ENCODE measurements at places on chromosomes 7 and 10.

- DNase-seq, result no peak
Measured at GRCh38 chr10:70652761-70653657, 19.3 kb upstream of the ADAMTS14 start.

DNA sequence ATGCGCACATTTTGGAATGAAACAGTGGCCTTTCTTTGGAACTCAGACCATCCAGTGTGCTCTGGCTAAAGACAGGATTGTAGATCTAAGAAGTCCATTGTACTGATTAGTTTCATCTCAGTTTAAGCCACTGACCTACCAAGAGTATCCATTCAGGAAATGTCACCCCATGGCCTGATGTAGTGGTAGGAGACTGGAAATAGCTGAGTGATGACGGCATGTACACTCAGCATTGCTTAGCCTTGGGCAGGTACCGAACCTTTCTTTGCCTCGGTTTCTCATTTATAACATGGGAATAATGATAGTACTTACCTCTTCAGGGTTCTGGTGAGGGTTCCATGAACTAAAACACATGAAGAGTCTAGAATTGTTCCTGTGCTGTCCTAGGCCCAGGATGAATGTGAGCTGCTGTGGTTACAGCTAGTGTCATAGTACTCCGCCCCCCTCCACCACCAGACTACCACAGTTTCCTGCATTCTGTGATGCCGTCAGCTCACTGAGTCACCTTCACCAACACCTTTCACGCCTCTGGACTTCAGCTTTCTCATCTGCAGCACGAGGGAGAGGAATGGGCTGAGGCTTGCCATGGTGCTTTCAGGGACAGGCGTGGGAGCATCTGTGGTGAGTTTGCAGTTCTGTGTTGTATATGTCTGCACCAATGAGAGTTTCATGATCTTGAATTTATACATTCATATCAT lies 484.0 kb upstream of the GALNT17 start:
- peak; percentile 40 for DNase-seq

- DNase-seq, result no peak
Measured at GRCh38 chr7:152699079-152699478, 23.1 kb upstream of the XRCC2 start.

- DNase-seq, result no peak
Measured at GRCh38 chr10:61904733-61905725, 3.5 kb downstream of the ARID5B start.

DNA sequence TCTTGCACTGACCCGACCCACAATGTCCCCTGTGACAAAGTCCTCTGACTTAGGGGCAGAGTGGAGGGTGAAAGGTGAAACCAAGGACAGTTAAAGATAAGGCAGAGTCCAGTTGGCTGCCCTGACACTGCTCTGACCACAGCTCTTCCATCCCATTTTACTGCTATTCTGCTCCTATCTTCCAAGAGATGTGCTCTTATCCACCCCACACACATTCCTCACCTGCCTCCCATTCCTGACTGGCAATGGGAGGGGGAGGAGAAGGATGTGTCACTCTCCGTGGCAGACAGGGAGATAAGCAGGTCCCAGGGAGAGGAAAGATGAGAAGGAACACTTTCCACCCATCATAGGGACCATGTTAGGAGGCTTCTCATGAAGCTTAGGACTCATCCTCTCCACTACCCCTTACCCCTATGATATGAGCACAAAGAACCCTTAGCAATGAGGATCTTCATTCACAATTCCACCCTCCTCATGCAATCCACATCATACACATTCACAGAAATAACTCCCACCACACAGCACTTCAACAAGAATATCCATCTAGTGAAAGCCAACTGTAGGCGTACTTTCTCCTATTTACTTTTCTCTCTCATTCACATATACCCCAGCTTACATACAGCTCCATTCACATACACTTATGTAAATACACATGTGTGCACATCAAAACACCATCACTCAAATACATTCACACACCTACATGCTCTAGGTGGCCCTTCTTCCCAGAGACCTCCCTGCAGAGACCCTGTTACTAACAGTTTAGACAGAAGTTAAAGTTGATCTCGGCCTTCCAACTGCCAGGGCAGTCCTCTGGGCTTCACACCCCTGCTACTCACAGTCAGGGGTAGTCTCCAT lies 6.6 kb downstream of the SYNPO2L start:
- no peak for DNase-seq

DNA sequence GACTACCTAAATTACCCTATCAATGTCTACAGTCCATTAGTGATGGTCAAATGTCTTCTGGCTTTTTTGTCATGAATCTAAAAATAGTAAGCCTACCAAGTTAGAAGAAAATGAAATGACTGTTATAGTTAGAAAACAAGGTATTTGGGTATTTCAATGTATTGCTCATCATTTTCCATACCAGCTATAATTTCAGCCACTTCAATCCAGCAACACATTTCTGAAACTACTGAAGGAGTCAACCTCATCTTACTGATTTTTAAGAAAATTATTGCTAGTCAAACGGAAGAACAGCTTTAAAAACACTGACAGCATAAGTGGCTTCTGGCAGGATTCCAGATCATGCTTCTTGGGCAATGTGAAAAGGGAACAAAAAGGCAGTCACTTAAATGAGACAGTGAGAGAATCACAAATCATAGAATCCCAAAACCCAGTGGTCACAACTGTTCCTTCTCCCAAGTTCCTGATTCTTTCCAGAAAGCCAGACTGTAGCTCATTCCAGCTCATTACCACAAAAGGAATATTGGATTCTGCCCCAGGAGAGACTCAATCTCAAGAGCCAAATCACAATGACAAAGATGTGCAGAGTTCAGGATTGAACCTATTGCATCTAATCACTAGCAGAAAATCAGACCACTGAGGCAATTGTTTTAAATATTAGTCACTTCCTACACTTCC lies 61.2 kb upstream of the LRRN3 start:
- DNase-seq, result peak; percentile 25

- DNase-seq, result no peak
Measured at GRCh38 chr7:1314021-1314907, 81.6 kb downstream of the UNCX start.

GRCh38 chr7:155256761-155257481 lies 40.8 kb upstream of the INSIG1 start:
- DNase-seq, result no peak

- no peak for DNase-seq
Measured at GRCh38 chr7:114930829-114931655, 9.1 kb downstream of the MDFIC start.

GRCh38 chr10:12103802-12104201 lies 25.7 kb upstream of the SEC61A2 start:
- DNase-seq, result no peak

DNA sequence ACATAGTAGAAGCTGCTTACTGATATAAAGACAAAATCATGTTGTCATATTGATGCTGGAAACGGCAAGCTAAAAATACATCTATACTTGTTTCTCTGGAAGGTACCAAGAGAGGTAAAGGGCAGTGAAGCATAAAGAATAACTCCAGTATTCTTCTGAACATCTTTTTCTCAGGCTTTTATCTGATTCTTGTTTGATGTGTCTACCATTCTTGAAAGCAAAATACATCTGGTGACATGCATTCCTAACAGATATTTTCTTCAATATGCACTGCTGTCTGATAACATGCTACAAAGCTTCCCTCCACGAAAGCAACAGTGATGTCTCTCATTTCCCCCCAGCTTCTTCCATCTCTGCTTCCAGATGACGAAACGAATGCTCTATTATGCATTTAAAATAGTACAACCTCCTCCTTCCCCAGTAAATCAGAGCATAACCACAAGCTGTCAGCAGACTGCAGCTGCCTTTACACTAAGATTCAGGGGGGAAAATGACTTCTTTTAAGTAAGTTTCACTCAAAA lies 100.8 kb downstream of the ARHGAP21 start:
- no peak for DNase-seq

GRCh38 chr7:111756687-111757178 lies 194.4 kb upstream of the IMMP2L start:
- no peak for DNase-seq

DNA sequence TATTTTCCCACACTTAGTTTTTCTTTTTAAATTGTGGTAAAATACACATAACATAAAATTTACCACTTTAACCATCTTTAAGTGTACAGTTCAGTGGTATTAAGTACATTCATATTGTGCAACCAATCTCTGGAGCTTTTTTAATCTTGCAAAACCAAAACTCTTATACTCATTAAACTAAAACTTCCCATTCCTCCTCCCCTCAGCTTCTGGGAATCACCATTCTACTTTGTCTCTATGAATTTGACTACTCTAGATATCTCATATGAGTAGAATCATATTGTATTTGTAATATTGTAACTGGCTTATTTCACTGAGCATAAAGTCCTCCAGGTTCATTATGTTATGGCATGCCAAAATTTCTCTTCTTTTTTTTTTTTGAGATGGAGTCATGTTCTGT lies 86.4 kb upstream of the JAZF1 start:
- no peak for DNase-seq

DNA sequence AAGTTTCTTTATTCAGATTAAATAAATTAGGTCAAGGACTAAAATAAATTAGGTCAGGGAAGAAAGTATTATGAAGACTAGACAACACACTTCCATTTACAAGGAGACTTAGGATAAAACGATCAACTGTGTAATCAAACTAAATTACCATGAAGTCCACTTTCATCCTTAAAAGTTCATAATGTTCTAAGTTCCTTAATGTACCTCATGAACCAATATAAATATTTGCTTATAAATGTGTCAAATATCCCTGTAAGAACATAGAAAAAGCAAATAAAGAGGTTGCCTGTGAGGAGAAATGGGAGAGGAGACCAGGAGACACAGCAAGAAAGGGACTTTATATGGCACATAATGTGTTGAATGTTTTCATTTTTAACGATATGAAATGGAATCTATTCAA lies 345.6 kb downstream of the PARD3 start:
- DNase-seq, result no peak

DNA sequence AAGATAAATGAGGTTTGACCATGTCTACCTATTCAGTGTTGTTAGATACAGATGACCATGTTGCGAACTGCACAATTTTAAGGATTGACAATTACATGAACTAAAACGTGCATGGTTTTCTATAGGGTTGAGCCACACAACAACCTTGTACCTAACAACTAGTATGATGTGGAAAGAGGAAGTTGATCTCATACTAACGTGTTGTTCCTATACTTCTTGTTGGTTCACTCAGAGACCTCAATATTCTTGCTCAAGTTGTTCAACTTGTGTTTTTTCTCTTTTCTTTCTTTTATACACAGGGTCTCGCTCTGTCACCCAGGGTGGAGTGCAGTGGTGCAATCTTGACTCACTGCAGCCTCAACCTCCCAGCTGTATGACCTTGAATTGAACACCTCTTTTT lies 6.1 kb upstream of the KEL start:
- DNase-seq, result no peak

- no peak for DNase-seq
Measured at GRCh38 chr7:1197997-1198625, 34.6 kb upstream of the UNCX start.

DNA sequence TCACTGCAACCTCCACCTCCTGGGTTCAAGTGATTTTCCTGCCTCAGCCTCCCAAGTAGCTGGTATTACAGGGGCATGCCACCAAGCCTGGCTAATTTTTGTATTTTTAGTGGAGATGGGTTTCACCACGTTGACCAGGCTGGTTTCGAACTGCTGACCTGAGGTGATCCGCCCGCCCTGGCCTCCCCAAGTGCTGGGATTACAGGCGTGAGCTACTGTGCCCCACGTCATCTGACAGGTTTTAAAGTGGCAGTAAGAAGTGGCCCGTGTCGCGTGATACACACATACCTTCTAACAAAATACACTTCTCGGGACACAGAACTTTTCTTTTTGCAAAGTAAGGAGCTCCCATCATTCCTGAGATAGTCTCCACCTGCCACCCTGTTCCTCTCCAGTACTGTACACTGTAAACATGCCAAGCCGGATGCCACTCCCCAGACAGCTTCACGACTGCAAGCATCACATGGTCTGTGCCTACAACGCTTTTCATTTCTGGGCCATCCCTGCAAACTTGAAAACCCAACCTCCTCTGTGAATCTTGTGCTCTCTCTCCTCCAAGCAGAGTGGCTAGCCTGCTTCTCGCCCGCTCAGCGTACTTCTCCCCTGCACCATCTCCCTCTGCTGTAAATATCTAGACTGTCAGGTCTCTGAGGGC lies 256.3 kb upstream of the KLF14 start:
- DNase-seq, result no peak

- no peak for DNase-seq
Measured at GRCh38 chr7:18320971-18321567, 174.5 kb upstream of the HDAC9 start.

- no peak for DNase-seq
Measured at GRCh38 chr7:32298408-32299132, 191.6 kb downstream of the LSM5 start.

GRCh38 chr7:66050337-66050957 lies 25.2 kb upstream of the ASL start:
- DNase-seq, result no peak

DNA sequence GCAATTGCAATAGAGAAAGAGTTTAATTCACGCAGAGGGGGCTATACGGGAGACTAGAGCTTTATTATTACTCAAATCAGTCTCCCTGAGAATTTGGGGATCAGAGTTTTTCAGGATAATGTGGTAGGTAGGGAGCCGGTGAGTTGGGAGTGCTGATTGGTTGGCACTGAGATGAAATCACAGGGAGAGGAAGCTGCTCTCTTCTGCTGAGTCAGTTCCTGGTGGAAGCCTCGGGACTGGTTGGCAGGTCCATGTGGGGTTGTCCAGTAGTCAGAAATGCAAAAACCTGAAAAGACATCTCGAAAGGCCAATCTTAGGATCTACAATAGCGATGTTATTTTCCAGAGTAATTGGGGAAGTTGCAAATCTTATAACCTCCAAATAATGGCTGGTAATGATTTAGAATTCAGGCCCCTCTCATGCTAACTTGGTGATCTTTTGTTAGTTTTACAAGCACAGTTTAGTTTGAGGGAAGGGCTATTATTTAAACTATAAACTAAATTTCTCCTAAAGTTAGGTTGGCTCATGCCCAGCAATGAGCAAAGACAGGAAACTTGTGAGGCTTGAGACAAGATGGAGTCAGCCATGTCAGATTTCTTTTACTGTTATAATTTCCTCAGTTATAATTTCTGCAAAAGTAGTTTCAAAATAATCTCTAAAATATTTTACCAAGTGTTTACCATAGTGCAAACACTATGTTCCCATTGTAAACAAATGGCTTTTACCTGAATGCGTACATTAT lies 39.4 kb upstream of the SLC25A13 start:
- DNase-seq, result no peak

GRCh38 chr10:110405380-110405779 lies 92.3 kb upstream of the DUSP5 start:
- no peak for DNase-seq

All from stimulated activated CD4-positive, alpha-beta T cell treated with anti-CD3 and anti-CD28 coated beads, Interleukin-1b, Interleukin-23, amount 100 ng/mL, for 24 hours (primary cell).